ENCODE measurements at places on chromosomes 7 and 10.

DNA sequence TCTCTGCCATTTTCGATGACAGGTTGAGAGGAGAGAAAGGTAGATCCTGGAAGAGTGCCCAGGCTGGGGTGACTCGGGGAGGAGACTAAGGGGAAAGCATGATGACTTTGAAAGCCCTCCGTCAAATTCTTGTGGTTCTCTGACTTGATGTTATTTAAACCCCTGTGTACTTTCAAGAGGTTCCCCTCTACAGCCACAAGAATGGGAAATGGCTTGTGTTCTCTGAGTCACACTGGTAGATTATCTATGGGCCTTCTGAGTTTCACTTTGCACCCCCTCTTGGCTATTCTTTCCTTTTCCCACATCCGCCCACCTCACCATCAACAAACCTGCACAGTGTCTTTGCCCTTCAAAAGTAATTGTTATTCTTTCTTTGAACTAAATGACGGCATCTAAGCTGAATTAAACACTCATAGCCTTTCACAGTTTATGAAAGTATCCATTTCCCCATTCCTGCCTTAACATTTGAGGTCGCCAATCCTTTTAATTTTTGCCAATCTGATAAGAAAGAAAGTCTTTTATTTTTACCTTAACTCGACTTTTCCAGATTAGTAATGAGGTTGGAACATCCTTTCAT, 24.1 kb downstream of the PRF1 start:
- peak; percentile 71 for DNase-seq

- no peak for DNase-seq
Observed at GRCh38 chr10:96565774-96566173, 21.0 kb downstream of the TM9SF3 start.

DNA sequence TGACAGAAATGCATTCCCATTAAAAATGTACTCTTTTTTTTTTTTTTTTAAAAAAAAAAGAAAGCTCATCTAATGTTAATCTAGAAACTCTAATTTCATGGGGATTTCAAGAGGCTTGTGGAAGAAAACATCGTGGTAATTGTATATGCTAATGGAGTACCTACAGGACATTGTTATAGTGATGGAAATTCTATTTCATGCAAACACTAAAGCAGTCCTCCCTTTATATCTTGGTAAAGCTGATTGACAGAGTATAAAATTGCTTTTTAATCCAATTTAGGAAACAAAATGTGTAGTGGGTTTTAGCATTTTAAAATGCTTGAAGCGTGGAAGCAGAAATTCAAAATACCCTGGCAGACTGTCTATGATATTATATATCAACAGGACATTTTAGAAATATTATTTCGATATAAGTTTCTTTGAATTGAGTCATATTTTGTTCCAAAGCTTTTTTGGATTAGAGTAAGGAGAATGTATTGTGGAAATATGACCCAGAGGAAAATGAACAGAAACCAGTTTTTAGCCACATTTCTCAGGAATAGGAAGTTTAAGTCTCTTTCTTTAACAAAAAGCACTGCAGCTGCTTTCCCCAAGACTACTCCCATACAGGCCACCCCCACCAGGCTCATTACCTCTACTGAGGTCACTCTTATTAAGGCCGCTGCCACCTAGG, 121.9 kb downstream of the WNT2 start:
- no peak for DNase-seq

DNA sequence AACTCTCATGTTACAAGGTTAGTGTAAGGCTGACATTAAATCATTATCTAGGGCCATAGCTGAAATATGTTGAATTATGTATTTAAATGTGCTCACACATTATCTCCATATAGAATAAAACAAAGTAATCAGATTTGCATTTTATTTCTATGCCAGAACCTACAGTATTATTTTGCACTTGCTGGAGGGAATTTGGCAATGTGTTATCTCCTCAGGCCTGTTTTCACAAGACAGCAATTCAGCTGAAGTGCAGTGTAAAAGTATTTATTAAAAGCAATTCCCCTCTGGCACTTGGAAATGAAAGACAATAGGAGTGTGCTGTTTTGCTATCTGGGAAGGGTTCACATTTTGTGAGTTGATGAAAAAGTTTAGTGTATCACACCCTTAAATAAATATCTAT, 276.3 kb downstream of the DNAJB9 start:
- no peak for DNase-seq

- DNase-seq: no peak
Observed at GRCh38 chr10:125083576-125083920, 76.8 kb downstream of the CTBP2 start.

DNA sequence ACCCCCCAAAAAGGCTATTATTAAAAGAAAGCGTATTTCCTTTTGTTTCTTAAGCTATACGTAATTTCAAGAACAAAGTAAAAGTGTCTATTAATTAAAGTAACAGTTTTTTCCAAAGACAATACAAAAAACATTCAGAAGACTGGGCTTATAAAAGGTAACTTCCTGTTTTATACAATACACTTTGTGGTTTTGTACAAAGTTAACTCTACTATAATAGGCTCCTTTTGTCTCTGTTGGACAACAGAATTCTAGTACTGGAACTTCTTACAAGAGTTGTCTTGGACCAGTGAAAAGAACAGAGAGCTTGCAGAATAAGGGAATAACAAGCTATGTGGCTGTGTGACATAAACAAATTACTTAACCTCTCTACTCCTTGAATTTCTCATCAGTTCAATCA, 21.5 kb downstream of the SFMBT2 start:
- DNase-seq: no peak

GRCh38 chr7:120951826-120952225, 1.2 kb downstream of the ING3 start:
- DNase-seq: no peak

- no peak for DNase-seq
Observed at GRCh38 chr7:41916450-41916927, 213.6 kb upstream of the INHBA start.

DNA sequence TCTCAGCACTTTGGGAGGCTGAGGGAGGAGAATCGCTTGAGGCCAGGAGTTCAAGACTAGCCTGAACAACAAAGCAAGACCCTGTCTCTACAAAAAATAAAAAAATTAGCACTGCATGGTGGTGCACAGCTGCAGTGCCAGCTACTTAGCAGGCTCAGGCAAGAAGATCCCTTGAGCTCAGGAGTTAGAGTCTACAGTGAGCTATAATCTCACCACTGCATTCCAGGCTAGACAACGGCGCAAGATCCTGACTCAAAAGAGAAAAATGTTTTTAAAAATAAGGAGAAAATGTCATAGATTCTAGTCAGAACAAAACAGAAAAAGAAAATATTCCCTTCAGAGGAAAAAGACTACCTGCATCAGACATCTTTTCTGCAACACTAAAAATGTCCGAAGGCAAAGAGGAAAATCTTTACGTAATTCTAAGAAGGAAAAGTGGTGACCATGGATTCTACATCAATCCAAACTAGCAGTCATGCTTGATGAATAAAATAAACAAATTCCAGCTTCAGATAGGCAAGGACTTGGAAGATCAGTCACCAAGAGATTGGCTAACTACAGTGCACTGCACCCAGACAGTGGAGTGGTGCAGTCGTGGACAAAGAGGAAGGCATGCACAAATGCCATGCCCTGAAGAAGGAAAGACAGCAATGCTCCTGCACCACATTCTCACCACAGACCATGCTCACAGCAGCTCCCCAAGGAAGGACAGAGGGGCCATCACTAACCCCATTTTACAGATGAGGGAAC, 54.3 kb downstream of the ERCC6 start:
- no peak for DNase-seq

DNA sequence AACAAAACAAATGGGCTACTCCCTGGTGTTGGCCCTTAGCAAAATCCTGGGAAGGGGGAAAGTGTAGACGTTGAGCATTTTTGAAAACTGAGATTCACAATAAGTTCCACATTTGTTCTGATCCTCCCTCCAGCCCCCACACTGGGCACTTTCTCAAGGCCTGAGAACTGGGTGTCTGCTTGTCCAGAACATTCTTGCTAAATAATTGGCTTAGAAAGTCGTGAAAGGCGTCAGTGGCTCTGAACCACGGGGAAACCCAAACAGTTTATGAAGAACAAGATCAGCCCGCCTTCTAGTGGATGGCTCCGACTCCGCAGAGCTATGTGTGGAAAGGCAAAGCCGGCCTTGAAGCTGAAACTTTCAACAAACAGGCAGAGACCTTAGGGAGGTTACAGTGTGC, 370.1 kb downstream of the PRPF18 start:
- no peak for DNase-seq

GRCh38 chr10:30705625-30706149, 76.1 kb upstream of the LYZL2 start:
- DNase-seq: no peak

DNA sequence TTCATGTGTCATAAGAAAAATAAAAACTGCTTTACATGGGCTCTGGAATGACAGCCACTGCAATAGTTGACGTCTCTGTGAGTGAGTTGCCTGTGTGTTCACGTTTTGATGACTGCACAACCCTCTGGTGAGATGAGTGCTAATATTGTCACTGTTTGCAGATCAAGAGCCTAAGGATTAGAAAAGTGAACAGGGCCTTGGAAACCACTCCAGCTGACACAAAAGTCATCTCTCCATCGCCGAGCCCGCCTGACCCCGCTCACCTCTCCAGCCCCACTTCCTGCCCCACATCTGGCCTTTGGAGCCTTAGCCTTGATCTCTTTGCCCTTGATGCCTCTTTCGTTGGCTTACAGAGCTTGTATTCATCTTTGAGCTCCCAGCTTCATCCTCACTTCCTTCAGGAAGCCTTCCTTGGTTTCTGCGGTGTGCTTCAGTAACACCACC, 351.7 kb downstream of the TCERG1L start:
- no peak for DNase-seq

GRCh38 chr7:67786021-67786420, 789.4 kb downstream of the TYW1 start:
- DNase-seq: no peak

GRCh38 chr10:124697837-124698544, 46.2 kb downstream of the FAM53B start:
- DNase-seq: peak; percentile 63

GRCh38 chr7:2575733-2576340, 17.1 kb downstream of the IQCE start:
- no peak for DNase-seq

- DNase-seq: no peak
Observed at GRCh38 chr7:3616306-3616705, 315.3 kb downstream of the SDK1 start.

Data from GM13977 (cell line).